ENCODE measurements at places on chromosomes 12 and 14.

GRCh38 chr12:104802208-104802607, 155.9 kb downstream of the SLC41A2 start:
- no peak for DNase-seq

DNA sequence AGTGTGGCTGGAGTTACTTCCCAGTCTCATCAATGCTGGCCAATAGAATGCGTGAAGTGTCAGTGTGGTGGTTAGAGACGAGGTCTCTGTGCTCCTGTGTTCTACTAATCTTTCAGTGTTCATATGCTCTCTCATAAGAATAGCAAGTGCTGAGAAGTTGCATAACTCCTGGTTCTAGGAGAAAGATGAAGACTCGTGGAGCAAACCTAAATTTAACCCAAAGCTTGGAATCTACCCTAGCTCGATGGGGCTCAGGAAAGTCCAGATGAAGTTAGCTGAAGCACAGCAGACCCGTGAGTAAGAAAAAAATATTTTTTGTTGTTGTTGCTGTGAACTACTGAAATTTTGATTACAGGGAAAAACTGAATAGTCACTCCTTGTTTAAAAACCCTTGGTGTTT, 412.6 kb downstream of the APAF1 start:
- DNase-seq = no peak

- DNase-seq = no peak
Measured at GRCh38 chr12:130320536-130320935, 17.2 kb upstream of the PIWIL1 start.

GRCh38 chr14:103028161-103028767, 29.1 kb downstream of the CDC42BPB start:
- DNase-seq = no peak

- no peak for DNase-seq
Measured at GRCh38 chr14:54440476-54440872, 700 bp downstream of the CNIH1 start.

GRCh38 chr12:110373962-110374611, 29.4 kb downstream of the ANAPC7 start:
- no peak for DNase-seq

- no peak for DNase-seq
Measured at GRCh38 chr14:71554323-71554722, 377.9 kb upstream of the RGS6 start.

DNA sequence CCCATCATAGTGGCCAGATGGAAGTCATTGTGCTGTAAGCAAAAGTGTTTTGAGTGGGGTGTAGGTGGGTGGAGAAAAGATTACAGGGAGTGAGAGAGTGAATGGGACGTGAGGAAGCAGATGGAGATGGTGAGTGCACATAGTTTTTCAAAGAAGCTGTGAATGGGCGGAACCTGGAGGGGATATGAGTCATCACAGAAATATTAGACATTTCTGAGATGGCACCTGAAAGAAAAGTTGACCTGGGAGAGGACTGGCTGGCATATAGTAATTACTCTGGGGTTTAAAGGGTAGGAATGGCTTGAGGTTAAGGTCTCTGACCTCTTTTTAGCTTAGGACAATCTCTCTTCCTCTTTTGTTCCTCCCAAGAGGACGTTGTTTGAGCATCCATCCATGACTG, 50.5 kb downstream of the ANO4 start:
- DNase-seq = no peak

GRCh38 chr12:108340037-108340436, 926 bp upstream of the CMKLR1 start:
- DNase-seq = no peak

- DNase-seq = no peak
Measured at GRCh38 chr14:77305696-77306095, 15.0 kb downstream of the POMT2 start.

- peak; percentile 87 for DNase-seq
Measured at GRCh38 chr14:104149617-104150135, 11.3 kb downstream of the KIF26A start.

- DNase-seq = peak; percentile 66
Measured at GRCh38 chr14:37585101-37585511, 9.9 kb downstream of the FOXA1 start.

- DNase-seq = no peak
Measured at GRCh38 chr14:101521473-101521915, 39.8 kb upstream of the DIO3 start.

DNA sequence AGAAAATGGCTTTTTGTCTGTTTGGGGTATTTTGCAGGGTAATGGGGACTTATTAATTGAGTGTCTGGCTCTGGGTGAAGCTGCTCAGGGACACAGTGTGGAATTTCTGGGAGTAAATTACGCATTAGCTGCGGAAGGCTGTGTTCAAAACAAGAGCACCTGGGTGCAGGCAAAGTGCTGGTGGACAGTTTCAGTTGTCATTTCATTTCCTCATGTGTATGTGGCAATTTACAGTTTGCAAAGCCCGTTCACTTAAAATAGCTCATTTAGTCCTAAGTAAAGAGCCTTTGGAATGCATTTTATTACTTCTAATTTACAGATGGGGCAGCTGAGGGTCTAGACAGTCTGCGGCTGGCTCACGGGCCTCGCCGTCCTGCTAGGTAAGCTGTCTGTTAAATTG, 546.8 kb downstream of the BCL11B start:
- DNase-seq = no peak

- no peak for DNase-seq
Measured at GRCh38 chr12:25322351-25322750, 71.6 kb upstream of the KRAS start.

DNA sequence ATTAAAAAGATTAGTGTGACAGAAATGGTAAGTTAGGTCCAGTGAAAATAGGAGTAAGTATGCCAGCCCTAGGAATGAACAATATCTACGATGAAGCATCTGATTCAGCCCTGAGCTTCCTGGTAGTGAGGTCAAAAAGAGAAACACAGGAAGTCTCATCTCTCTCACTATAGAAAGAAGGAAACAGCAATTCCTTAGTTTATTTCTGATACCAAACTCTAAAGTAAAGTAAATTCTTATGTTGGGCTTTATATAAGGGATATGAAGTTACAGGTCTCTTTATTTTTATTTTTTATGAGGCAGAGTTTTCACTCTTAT, 76.7 kb upstream of the RFLNA start:
- DNase-seq = no peak

- DNase-seq = peak; percentile 85
Measured at GRCh38 chr12:124992874-124993625, 395 bp upstream of the BRI3BP start.

DNA sequence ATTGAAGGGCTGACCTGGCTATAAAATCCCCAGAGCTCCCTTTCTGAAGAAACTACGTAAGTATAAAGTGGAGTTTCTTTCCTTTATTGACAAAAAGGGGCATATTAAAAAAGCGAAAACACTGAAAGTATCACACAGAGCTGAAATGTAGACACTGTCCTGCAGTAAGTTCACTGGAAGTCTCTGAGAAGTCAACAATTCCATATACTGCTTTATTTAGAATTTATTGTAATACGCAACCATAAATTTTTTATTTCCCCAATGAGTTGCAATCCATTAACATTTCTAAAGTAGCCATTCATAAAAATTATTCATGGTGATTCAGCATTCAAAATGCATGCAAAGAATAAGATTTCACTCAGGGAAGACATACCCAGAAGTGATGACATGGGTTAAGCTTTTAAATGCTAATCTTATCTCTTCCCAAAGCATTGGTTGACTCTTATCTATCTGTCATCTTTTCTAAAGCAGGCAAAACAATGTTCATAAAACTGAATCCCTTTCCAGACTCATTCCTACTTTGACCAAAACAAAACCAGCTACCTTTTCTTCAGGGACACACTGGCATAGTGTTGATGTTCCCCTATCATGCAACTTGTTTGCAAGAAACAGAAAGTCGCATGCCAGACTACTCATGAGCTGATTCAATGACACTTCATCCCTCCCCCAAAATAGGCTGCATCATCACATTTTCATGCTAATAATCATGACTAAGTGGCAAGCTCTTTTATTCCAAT, 17.3 kb downstream of the KITLG start:
- no peak for DNase-seq

GRCh38 chr12:54975875-54976274, 8.7 kb downstream of the TESPA1 start:
- no peak for DNase-seq

DNA sequence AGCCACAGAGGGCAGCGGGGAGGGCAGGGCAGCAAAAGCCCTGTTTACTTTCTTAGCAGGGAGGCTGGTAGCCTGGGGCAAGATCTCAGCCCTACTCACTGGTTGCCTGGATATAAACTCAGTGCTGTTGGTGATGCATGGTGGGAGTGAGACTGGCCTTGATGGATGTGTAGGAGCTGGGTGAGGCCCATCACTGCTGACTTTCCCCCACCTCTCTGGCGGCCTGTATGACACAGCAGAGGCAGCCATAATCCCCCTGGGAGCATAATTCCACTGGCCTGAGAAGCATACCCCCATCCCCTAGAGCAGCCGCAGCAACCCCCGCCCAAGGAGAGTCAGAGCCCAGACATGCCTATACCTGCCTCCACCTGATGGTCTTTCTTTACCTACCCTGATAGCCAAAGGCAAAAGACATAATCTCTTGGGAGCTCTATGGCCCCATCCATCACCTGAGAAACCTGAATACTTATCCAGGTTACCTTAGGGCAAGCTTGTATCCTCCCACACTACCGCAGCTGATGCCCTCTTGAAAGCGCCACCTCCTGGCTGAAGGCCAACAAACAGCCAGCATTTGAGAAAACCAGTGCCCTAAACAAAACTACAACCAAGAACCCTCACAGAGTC, 59.3 kb downstream of the DNAI7 start:
- DNase-seq = peak; percentile 28

- DNase-seq = peak; percentile 70
Measured at GRCh38 chr12:57093415-57094207, 4.7 kb downstream of the NAB2 start.

DNA sequence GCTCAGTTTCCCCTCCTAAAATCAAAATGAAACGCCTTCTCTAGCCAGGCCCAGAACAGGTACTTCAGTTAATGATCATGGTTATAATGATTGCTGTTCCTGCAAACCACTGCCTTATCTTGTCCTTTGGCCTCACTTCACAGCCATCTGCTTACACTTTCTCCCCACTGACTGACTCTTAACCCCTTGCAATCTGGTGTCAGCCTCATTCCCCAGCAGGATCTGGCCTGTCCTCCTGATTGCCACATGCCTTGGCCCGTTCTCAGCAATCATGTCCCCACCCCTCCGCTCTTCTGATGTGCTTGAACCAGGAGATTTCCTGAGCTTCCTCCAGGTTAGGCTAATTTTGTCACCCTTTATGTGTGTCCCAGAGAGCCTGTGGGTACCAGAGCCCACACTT, 64.5 kb downstream of the KCNA1 start:
- no peak for DNase-seq

DNA sequence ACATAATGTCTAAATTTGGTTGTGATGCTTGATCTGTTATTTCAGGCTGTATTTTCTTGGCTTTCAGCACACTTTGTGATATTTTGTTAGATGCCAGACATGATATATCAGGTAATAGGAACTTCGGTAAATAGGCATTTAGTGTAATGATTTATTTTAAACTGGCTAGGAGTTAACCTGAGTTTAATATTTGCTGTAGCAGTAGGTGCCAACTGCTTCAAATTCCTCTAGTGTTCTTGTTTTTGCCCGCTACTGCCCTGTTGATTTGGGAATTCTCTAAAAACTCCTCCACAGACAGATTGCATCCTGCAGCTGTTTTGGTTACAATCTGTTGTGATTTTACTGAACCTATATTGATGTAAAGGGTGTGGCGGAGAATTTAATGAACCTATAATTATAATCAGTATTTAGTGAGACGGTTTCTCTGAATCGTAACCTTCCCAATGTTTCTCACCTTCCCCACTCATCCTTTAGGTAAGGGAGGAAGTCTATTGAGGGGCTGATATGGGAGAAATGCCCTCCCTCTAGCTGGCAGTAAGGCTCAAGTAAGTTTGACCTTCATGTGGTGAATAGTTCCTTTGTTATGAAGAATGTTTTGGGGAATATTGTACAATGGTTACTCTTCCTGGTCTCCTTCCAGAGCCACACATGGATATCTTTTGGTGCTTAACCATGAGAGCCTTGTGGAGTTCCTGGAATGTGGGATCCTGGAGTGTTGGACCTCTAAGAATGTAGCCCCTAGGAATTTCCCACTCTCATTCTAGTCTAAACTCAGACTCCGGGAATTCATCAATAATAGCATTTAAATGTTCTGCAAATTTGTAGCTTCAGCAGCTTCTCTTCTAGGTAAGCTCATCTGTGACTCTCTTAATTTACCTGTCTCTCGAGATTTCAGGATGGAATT, 634.1 kb downstream of the FSCB start:
- DNase-seq = peak; percentile 52

GRCh38 chr12:105967038-105967776, 171.5 kb downstream of the NUAK1 start:
- no peak for DNase-seq

DNA sequence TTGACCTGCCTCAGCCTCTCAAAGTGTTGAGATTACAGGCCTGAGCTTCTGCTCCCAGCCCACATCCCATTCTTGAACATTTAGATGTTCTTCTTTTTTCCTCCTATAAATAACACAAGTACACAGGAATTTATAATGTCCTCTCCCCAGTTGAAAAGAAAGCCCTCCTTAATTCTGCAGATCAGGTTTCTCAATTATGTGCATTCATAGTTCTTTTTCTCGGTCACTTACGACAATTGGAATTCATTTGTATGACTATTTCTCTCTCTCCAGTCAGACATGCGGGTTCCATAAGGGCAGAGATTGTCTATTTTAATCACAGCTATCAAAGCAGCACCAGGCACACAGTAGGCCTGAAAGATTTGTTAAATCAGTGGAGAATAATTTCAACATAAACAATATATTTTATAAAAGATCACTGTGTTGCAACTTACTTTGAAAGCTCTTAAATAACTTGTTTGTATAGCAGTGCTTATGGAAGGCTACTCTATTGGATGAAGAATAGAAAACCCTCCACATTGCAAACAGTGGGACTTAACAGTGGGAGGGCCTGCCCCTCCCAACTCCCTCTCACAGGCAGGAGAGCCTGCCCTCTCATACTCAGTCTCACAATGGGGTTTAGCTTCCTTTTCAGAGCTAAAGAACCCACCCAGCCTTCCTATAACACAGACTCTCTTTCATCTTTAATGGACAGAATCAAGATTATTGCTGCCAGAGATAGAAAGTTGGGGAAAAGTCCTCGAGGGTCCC, 84.1 kb upstream of the TRAF3 start:
- peak; percentile 82 for DNase-seq

DNA sequence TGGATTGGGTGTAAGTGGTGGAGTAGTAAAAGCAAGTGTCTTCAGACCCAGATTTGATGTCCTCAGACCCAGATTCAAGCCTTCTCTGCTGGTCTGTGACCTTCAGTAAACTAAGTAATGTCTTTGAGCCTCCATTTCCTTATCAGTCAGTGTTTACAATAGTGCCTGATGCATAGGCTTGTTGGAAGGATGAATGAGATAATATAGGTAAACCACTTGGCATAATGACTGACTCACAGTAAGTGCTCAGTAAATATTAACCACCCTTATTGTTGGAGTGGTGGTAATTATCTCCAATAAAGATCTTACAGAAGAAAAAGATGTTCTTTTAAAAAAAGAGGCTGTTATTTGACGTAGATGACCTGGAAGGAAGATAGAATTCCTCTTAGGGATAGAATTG, 86.2 kb downstream of the IGF1 start:
- no peak for DNase-seq

DNA sequence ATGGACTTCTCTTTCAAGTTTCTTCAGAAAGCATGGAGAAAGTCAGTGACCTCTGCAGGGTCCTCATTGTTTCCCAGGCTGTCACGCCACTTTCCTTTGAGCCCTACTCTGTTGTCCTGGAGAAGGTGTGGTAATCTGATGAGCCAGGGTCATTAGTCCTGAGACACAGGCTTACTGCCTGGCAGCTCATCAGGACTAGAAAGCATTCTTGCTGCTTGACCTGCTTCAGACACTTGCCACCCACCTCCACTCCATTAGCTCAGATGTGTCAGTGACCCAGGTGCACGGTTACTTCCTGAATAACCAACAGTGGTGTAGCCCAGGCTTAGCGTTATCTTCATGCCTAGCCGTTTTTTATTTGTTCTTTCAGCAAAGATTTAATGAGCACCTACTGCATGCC, 93.9 kb downstream of the FGD4 start:
- peak; percentile 66 for DNase-seq

Measured in neural progenitor cell (in vitro differentiated cells).